ENCODE measurements at places on chromosomes 7 and 10.

GRCh38 chr10:61821153-61821552, 80.3 kb upstream of the ARID5B start:
- DNase-seq, result no peak

DNA sequence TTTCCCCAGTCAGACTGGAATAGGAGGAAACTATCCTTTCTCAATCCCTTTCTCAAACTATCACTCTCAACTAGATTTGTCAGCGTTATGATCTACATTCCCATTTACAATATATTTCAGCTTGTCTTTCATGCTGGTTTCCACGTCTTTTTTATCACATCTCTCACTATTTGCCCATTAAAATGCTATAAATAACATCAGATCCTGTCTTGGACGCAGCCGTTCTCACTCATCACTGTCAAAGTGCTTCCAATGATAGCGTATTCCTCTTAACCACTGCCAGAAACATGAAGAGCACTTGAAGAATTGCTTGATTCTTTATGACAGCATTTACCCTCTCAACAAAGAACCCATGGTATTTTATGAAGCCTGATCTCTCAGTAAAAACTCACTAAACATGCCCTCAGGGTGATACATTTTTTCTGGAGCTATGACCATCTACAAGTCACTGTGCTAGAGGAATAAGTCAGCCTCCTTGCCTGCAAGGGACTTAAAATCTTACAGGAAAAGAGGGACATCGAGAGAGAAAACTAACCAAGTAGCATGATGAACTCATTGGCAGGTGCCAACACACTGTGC, 205.6 kb upstream of the PFKP start:
- DNase-seq, result no peak

GRCh38 chr7:94666879-94667587, 11.1 kb upstream of the SGCE start:
- DNase-seq, result no peak

GRCh38 chr7:14368285-14368684, 378.8 kb upstream of the ETV1 start:
- no peak for DNase-seq

DNA sequence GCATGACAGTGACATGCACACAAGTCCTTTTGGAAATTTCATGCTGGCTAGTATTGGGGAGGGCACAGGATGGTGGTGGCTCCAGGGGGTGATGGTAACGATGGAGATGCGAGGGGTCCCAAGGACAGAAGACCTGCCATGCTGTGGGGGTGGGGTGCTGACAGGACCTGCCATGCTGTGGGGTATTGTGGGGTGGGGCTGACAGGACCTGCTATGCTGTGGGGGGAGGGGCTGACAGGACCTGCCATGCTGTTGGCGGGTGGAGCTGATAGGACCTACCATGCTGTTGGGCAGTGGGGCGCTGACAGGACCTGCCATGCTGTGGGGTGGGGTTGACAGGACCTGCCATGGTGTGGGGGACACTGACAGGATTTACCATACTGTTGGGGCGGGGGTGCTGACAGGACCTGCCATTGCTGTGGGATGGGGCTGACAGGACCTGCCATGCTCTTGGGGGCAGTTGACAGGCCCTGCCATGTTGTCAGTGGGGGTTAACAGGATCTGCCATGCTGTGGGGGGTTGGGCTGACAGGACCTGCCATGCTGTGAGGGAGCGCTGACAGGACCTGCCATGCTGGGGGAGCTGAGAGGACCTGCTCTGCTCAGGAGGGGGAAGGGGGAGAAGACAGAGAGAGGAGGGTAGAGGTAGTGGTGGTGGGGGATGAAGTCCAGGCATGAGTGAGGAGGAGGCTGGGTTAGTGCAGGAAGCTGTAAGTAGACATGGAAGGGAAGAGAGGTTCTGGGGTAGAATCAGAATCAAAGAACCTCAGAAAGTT, 36.2 kb upstream of the RET start:
- no peak for DNase-seq

GRCh38 chr7:7505915-7506314, 29.8 kb downstream of the COL28A1 start:
- no peak for DNase-seq

DNA sequence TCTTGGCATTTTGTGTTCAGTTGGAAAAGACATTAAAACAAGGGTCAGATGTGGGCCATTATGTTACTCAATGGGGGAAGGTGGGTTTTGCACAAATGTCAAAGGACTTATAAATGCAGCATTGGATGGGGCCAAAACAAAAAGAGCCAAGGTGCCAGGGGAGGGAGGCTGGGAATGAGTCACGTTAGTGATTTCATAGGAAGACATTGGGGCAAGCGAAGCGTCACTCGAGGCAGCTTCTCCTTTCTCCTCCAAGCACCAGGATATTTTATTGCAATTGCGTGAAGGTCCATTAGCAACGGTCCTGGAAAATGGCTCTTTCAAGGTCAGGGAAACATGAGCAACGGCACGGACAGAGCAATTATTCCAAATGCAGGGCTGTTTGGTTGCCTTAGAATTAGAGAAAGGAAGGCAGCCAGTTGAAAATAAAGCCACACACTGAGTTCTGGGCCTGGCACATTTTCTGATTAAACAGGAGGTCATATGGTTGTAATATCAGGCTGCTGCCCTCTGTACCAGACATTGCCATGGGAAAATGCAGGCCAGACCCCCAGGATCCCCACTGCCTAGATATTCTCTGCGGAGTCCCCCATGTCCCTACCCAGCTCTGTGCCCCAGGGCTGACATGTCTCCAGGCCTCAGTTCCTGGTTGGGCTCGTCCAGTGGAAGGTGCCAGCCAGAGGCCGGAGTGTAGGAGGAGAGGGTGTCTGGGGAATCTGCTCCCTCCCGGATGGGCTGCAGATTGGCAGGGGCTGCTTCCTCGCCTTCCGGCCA, 63.3 kb upstream of the NANOS1 start:
- DNase-seq, result no peak

DNA sequence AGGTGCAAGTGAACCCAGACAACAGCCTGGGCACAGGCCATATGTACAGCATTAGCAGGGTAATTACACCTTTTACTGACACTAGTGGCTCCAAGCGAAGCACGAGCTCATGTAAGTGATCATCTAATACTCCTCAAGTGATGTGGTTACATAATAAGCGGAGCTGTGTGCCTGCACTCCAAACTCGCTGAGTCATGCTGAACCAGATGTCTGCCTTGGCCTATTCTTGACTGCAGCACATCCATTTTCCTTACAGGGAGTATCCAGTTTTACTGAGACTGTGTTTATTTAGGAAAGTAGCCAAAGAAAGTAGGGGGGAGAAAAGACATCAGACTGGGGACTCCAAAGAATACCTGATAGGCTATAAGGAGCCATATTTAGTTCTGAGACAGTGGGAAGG, 90.1 kb downstream of the GRM3 start:
- DNase-seq, result no peak

GRCh38 chr7:157807510-157807909, 470.7 kb downstream of the DNAJB6 start:
- no peak for DNase-seq

- no peak for DNase-seq
Measured at GRCh38 chr7:33986951-33987947, 81.9 kb downstream of the BMPER start.

GRCh38 chr7:73427902-73428787, 5.4 kb upstream of the FZD9 start:
- no peak for DNase-seq

- DNase-seq, result no peak
Measured at GRCh38 chr10:6721964-6722615, 142.0 kb upstream of the PRKCQ start.

- peak; percentile 90 for DNase-seq
Measured at GRCh38 chr7:106022193-106022821, 59.2 kb downstream of the CDHR3 start.

- DNase-seq, result no peak
Measured at GRCh38 chr10:72030762-72031543, 57.4 kb downstream of the SPOCK2 start.

- no peak for DNase-seq
Measured at GRCh38 chr7:103325744-103326143, 18.8 kb downstream of the DNAJC2 start.

GRCh38 chr7:72244826-72245398, 167.2 kb downstream of the CALN1 start:
- DNase-seq, result no peak

GRCh38 chr7:20038676-20039075, 178.5 kb downstream of the MACC1 start:
- no peak for DNase-seq

- no peak for DNase-seq
Measured at GRCh38 chr7:29844559-29844958, 38.3 kb downstream of the WIPF3 start.

- no peak for DNase-seq
Measured at GRCh38 chr10:27861781-27862180, 116.2 kb upstream of the MKX start.

DNA sequence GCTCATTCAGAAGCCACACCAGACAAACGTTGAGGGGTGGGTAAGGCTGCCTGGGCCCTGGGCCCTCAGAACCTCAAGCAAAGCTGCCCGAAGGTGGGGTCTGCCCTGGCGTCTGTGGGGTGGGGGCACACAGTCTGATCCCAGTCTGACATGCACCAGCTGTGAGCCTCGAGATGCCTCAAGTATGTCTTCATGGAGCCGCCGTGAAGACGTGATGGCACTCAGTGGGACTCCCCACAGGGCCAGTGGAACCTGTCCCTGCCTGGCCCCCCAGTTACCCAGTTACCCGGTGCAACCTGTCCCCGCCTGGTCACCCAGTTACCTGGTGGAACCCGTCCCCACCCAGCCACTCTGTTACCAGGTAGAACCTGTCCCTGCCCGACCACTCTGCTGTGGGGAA, 351.2 kb downstream of the PTPRN2 start:
- no peak for DNase-seq
